Tibial nerve (tissue), 4 donors: ENCODE measurements at places on chromosomes 4 and X. TPM values are rescaled to one million over a fixed set of nuclear protein-coding genes. Genes with fewer than 3 reads are reported as not detected.

The DCAF8L2 gene
- total RNA-seq, result not detected

The TEX13D gene
- total RNA-seq, result not detected

The CRLF2 gene
- total RNA-seq, result not detected

The PAGE1 gene
- total RNA-seq, result not detected

The CSAG2 gene
- not detected for total RNA-seq

The RHOH gene
- total RNA-seq, result 1.0 TPM

- no peak for DNase-seq
Measured at GRCh38 chr4:183214912-183215488, 105.1 kb downstream of the CLDN22 start.

DNA sequence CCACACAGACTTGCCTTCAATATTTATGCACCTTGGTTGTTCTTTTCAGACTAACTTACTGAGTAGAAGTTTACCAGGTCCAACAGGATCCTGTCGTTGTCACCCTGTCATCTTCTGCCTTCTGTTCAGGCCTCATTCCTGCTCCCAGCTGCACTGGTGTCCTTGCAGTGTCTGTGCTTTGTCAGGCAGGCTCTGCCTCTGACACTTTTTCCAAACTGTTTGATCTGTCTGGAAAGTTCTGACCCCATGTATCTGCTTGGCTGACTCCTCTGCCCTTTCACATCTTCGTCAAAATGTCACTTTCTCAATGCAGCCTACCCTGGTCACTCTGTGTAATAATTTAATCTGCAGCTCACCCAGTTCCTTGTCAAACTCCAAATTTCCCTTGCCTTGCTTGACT lies 9.9 kb downstream of the PAGE2 start:
- no peak for DNase-seq

GRCh38 chrX:24993879-24994278 lies 21.9 kb downstream of the ARX start:
- no peak for DNase-seq

DNA sequence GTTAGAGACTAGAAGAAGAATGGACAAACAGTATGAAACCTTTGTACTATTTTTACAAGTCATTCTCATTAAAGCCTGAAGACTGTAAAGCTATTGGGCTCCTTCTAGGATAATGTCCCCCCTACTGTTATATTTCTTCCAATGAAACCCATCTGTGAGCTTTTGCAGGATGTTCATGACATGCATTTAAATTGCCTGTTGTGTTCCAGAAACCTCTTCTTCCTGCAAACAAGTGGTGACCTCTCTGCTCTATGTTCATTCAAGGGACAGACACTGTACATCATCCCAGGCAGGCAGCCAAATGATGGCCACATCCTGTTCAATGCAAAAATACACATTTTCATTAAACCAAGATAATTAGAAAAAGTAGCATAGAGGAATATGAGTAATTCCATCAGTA lies 128.0 kb downstream of the C4orf33 start:
- DNase-seq, result no peak

GRCh38 chr4:185054272-185054671 lies 36.0 kb downstream of the HELT start:
- DNase-seq, result no peak

- DNase-seq, result no peak
Measured at GRCh38 chr4:79209822-79210635, 115.8 kb downstream of the NAA11 start.

GRCh38 chrX:78614264-78614663 lies 44.9 kb downstream of the RTL3 start:
- no peak for DNase-seq

DNA sequence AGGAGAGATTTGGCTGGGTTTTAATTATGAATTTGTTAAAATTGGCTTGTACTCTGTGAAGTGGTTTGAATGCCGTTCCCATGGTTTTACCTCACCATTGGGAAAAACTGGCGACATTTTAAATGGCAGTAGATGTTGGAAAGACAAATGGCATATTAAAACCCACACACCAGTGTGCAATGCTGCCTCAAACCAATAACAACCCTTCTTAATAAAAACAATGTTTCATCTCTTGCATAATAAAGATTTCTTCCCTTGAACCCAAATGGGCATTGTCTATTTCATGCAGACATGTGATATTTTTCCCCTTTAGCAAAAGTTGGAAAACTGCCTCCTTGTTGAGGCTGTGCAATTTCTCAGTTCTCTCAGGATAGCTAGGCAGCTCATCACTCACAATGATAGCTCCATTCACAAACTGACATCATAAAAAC lies 33.7 kb downstream of the GABRB1 start:
- no peak for DNase-seq
